ENCODE measurements at places on chromosomes 11 and 22.

GRCh38 chr11:11577932-11578911, 43.6 kb downstream of the GALNT18 start:
- no peak for DNase-seq

GRCh38 chr11:120054753-120055045, 83.2 kb downstream of the TRIM29 start:
- DNase-seq = no peak

DNA sequence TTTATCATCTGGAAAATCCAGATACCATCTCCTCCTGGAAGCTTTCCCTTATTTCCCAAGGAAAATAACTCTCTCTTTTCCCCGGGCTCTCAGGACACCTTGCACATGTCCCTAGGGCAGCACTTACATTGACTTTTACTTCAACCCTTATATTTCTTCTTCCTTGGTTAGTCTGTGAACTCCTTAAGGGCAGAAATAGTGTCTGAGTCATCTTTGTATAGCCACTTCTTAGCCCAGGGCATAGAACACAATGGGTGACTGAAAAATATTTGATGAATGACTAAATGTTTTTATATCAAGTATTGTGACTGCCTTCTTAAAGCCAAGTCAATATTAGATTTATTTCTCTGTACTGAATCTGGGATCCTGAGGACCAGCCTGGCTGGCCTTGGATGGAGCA, 45.4 kb upstream of the MYOD1 start:
- no peak for DNase-seq

- no peak for DNase-seq
Observed at GRCh38 chr11:35058669-35059434, 80.1 kb upstream of the CD44 start.

Measured in CD8-positive, alpha-beta memory T cell (primary cell).